T-cell (primary cell): ENCODE measurements at places on chromosomes 6 and 20. TPM values are rescaled to one million over a fixed set of nuclear protein-coding genes. Genes with fewer than 3 reads are reported as not detected.

Gene HACE1
- 12.0 TPM for total RNA-seq

Gene KCNK5
- total RNA-seq: 1.1 TPM

Gene PSMB8
- 150 TPM for total RNA-seq

Gene ADTRP
- 59.1 TPM for total RNA-seq

Gene SYCP2L
- total RNA-seq: not detected

Gene SRMS
- not detected for total RNA-seq

Gene FRK
- 0.06 TPM for total RNA-seq

Gene PERP
- 3.7 TPM for total RNA-seq

Gene MYB
- 17.1 TPM for total RNA-seq

Gene FOXA2
- 0.13 TPM for total RNA-seq

Gene RPS6KA2
- 12.4 TPM for total RNA-seq

DNA sequence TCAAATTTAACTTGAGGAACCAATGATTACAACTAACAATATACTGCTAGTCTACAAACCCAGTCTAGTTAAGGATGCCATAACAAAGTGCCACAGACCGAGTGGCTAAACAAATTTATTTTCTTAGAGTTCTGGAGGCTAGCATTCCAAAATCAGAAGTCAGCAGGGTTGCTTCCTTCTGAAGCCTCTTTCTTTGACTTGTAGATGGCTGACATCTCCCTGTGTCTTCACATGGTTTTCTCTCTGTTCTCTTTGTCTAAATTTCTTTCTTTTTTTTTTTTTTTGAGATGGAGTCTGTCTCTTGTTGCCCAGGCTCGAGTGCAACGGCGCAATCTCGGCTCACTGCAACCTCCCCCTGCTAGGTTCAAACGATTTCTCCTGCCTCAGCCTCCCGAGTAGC is 56.1 kb downstream of the NCOA3 start:
- H3K4me1 ChIP-seq: peaks cover 2% of the 10 kb centered on the region
- no peak overlapping the region for H3K4me3 ChIP-seq
- H3K27me3 ChIP-seq: no peaks in the 10 kb centered on the region
- H3K36me3 ChIP-seq: no peaks in the 10 kb centered on the region

DNA sequence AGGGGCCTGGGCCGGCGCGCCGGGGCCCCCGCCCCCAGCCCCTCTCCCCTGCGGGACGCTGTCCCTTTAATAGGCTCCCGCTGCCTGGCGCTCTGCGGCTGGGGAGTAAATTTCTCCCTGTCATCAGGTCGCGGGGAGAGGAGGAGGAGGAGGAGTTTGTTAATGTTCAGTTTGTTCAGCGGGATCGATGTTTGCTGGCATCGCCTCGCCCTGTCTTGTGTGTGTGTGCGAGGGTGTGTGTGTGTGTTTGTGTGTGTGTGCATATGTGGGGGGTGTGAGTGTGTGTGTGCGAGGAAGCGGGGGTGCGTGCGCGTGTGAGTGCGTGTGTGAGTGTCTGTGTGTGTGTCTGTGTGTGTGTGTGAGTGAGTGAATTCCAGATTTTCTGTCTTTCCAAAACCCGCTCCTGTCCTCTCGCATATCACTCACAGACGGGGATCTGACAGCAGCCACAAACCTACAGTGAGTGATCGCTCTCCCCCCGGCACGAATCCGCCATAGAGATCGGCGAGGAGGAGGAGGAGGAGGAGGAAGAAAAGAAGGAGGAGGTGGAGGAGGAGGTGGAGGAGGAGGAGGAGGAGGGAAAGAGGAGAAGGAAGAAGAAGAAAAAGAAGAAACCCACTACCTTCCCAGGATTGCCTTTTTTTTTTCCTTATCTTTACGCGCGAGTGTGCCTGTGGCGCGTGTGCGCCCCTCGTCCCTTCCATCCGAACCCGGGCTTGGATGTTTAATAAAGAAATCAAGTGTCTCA is at the start of gene TSHZ2:
TSS of gene TSHZ2 (plus strand) at position 169 of the 748 bp plus-strand sequence. CDS start 936 bp downstream, outside the sequence.
- peak within 1 kb of the TSS; percentile 63 for H3K27ac ChIP-seq
- H3K4me3 ChIP-seq: peak within 1 kb of the TSS; percentile 59
- H3K36me3 ChIP-seq: no peaks in the 10 kb centered on the region
- H3K27me3 ChIP-seq: peaks cover 4% of the 10 kb centered on the region
- peaks cover 8% of the 10 kb centered on the region for H3K4me1 ChIP-seq
- peak; percentile 30 for DNase-seq

- H3K27me3 ChIP-seq: no peaks in the 10 kb centered on the region
- H3K4me1 ChIP-seq: no peaks in the 10 kb centered on the region
- H3K27ac ChIP-seq: no peak overlapping the region
- no peaks in the 10 kb centered on the region for H3K36me3 ChIP-seq
- no peak overlapping the region for H3K4me3 ChIP-seq
These were observed 212.3 kb upstream of the ZNF217 start for GRCh38 chr20:53805895-53806384.

GRCh38 chr6:17182961-17183360 is 81.1 kb downstream of the STMND1 start:
- DNase-seq: no peak
- H3K27me3 ChIP-seq: peaks cover 6% of the 10 kb centered on the region
- no peaks in the 10 kb centered on the region for H3K36me3 ChIP-seq
- H3K27ac ChIP-seq: no peak overlapping the region
- no peaks in the 10 kb centered on the region for H3K4me1 ChIP-seq
- no peak overlapping the region for H3K4me3 ChIP-seq

GRCh38 chr6:14089224-14089623 is 28.3 kb upstream of the CD83 start:
- H3K27ac ChIP-seq: no peak overlapping the region
- H3K36me3 ChIP-seq: no peaks in the 10 kb centered on the region
- H3K27me3 ChIP-seq: no peaks in the 10 kb centered on the region
- DNase-seq: no peak
- no peak overlapping the region for H3K4me3 ChIP-seq
- H3K4me1 ChIP-seq: no peaks in the 10 kb centered on the region

DNA sequence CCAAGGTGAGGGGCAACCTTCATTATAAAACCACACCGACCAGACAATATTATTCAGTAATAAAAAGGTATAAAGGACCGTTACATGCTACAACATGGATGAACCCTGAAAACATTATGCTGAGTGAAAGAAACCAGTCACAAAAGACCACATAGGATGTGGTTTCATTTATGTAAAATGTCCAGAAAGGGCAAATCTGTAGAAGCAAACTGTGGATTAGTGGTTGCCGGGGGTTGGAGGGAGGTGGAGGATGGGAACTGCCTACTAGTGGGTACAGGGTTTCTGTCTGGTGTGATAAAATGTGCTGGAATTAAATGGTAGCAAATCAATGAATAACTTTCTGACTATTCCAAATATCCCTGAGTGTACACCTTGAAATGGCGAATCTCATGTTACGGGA is 10.2 kb upstream of the PRND start:
- no peak for DNase-seq
- no peaks in the 10 kb centered on the region for H3K27me3 ChIP-seq
- no peak overlapping the region for H3K27ac ChIP-seq
- no peak overlapping the region for H3K4me3 ChIP-seq

- peaks cover 19% of the 10 kb centered on the region for H3K4me1 ChIP-seq
- H3K36me3 ChIP-seq: peaks cover 9% of the 10 kb centered on the region
These were observed 62.2 kb downstream of the SYNJ2 start for GRCh38 chr6:158043586-158044524.

GRCh38 chr6:145090801-145091585 is 644.3 kb downstream of the EPM2A start:
- no peaks in the 10 kb centered on the region for H3K4me1 ChIP-seq
- no peaks in the 10 kb centered on the region for H3K27me3 ChIP-seq
- H3K27ac ChIP-seq: no peak overlapping the region
- no peak overlapping the region for H3K4me3 ChIP-seq
- H3K36me3 ChIP-seq: no peaks in the 10 kb centered on the region

DNA sequence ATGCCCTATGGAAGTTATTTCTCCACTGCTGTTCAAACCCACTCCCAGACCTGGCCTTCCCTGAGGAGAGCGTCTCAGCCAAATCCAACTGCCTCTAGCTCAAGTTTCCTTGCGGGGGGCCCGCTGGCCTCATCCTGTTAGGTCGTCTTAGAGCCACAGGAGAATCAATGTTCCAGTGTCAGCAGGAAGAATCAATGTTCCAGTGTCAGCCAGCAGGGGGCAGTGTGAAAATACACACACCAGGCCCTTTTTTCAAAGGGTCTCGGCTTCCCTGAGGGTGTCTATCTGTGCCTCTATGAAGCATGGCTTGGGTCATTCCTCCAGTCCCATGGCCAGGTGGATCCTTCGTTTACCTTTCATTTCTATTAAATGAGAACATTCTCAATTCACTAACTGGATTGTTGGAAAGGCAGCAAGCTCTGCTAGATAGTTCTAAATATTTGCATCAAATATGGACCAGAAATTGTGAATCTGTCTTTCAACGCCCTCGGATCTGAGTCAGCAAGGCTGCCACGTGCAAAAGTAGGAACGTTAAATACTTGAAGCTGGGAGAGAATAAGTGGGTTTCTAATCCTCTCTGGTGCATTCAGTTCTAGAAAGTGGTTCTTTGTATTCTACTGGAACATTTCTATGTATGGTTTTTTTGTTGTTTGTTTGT is 19.2 kb downstream of the PRND start:
- no peak overlapping the region for H3K4me3 ChIP-seq
- H3K27me3 ChIP-seq: peaks cover 11% of the 10 kb centered on the region
- H3K4me1 ChIP-seq: peaks cover 4% of the 10 kb centered on the region
- no peaks in the 10 kb centered on the region for H3K36me3 ChIP-seq
- DNase-seq: peak; percentile 58
- no peak overlapping the region for H3K27ac ChIP-seq

GRCh38 chr6:147297663-147298316 is 93.6 kb downstream of the STXBP5 start:
- no peaks in the 10 kb centered on the region for H3K27me3 ChIP-seq
- H3K4me1 ChIP-seq: no peaks in the 10 kb centered on the region
- peaks cover 20% of the 10 kb centered on the region for H3K36me3 ChIP-seq
- H3K4me3 ChIP-seq: no peak overlapping the region

GRCh38 chr20:41615676-41616075 is 2.5 kb downstream of the CHD6 start:
- no peak overlapping the region for H3K27ac ChIP-seq
- H3K36me3 ChIP-seq: no peaks in the 10 kb centered on the region
- peaks cover 20% of the 10 kb centered on the region for H3K4me1 ChIP-seq
- no peaks in the 10 kb centered on the region for H3K27me3 ChIP-seq
- DNase-seq: no peak

DNA sequence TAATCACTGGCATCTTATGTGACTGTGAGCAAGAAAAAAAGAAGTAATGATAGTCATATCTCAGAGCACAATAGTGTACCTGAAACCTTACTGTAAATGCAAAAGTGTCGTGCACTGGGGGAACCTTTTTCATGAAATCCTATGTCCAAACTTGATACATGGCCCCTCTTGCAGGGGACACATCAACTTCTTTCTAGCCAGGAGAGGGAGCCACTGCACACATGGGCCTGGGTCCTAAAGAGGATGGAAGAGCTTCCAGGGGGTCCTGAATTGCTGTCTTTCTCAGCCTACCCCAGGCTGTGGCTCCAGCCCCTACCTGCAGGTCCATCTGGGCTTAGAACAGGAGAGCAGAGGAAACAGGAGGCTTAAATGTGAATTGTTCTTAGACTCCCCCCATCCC is 165.7 kb downstream of the SOD2 start:
- H3K4me1 ChIP-seq: no peaks in the 10 kb centered on the region
- H3K27ac ChIP-seq: no peak overlapping the region
- no peaks in the 10 kb centered on the region for H3K36me3 ChIP-seq
- no peak for DNase-seq
- H3K27me3 ChIP-seq: no peaks in the 10 kb centered on the region

- H3K36me3 ChIP-seq: no peaks in the 10 kb centered on the region
- H3K4me1 ChIP-seq: no peaks in the 10 kb centered on the region
- H3K4me3 ChIP-seq: no peak overlapping the region
- H3K27ac ChIP-seq: no peak overlapping the region
- DNase-seq: no peak
These were observed 252.7 kb downstream of the SOD2 start for GRCh38 chr6:159440349-159440748.

GRCh38 chr6:119328892-119329793 is 20.4 kb downstream of the MAN1A1 start:
- H3K27ac ChIP-seq: no peak overlapping the region
- no peak for DNase-seq

DNA sequence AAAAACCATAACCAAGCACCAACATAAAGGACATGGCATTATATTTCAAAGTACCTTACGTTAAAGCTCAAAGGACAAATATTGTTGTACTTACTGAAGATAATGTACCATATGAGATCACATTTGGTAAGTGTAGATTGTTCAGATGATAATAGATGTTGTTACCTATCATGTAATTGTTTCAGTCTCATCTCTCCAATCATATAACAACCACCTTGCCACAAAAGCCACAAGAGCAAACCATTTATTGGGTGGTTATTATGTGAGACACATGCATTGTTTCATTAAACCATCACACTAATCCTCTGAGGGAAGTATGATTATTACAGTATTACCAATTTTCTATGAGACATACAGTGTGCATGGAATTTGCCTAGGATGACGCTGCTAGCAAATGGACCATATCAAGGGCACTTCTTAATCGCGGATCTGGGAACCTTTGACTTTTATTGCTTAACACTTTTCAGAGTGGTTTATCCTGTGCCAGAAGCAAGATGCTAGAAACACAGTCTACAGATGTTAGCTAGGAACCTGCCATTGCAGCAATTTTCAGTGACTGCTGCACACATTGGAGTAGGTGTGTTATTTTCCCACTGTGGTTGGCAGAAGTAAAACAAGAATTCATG is 149.8 kb upstream of the AKIRIN2 start:
- no peak overlapping the region for H3K27ac ChIP-seq
- no peaks in the 10 kb centered on the region for H3K4me1 ChIP-seq
- no peak overlapping the region for H3K4me3 ChIP-seq

DNA sequence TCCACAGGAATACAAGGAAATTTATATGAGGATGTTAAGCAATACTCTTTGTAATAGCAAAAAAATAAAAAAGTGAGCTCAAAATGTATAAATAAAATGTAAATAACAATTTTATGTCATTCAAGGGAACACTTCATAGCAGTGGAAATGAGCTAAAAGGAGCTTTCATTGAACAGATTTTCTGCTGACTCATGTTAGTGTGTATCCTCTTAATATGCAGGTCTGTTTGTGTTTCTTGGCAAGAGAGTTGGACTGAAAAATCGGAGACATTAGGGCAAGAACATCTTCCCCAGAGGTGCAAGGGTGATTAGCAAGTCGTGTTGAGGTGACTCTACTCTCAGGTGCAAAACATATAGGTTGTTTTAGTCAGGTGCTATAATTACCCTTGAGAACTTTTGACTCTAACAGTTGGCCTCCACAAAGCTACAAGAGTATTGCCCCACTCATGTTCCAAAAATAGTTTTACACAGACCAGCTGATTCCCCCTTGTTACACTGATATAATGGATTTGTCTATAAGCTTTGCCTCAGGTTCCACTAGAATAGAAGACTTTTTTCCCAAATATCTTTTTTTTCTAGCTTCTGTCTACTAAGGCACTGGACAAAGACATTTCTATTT is 702.9 kb downstream of the TENT5A start:
- no peak for DNase-seq
- no peak overlapping the region for H3K4me3 ChIP-seq
- H3K27me3 ChIP-seq: no peaks in the 10 kb centered on the region
- no peaks in the 10 kb centered on the region for H3K4me1 ChIP-seq
- H3K27ac ChIP-seq: no peak overlapping the region
- H3K36me3 ChIP-seq: no peaks in the 10 kb centered on the region

- no peaks in the 10 kb centered on the region for H3K4me1 ChIP-seq
- no peaks in the 10 kb centered on the region for H3K36me3 ChIP-seq
- no peak overlapping the region for H3K4me3 ChIP-seq
- no peak for DNase-seq
- no peaks in the 10 kb centered on the region for H3K27me3 ChIP-seq
These were observed 61.8 kb downstream of the GCNT2 start for GRCh38 chr6:10582774-10583508.
